GM04503 (cell line): ENCODE measurements at places on chromosomes 11 and 22.

- no peak for DNase-seq
Observed at GRCh38 chr11:100353083-100353482, 334.0 kb upstream of the ARHGAP42 start.

DNA sequence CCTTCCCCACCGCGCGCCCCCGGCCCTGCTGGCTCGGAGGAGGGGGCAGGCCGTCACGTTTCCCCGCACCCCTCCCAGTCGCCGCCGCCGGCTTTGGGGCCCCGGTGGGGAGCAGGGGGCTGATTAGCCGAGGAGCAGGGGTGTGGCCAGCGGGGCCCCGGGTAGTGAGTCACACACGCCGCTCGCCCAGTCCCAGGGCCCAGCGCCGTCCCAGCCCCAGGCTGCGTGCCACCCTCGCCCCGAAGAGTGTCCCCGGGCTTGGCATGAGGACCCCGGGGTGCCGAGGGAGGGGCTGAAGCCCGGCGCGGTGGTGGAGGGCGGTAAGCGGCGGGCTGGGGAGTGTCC is 34.4 kb downstream of the PRDM11 start:
- DNase-seq, result no peak

DNA sequence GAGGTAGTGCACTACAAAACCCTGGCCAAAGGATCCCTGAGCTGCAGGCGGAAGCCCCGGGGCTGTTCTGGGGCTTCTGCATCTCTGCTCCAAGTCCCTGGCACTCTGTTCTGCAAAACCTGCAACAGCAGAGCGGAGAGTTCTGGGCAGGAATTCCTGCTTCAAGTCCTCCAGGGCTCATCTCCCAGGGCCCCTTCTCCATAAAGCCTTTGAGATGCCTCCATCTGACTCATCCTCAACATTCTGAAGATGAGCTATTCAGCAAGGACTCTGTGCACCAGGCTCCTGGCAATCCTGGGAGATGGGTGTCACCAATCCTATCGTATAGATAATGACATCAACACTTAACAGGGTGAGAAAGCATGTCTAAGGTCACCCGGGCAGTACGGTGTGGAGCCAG is 19.3 kb downstream of the SYN3 start:
- no peak for DNase-seq

- DNase-seq, result no peak
Observed at GRCh38 chr11:108218912-108219783, 3.3 kb downstream of the NPAT start.

- DNase-seq, result no peak
Observed at GRCh38 chr22:44229331-44229730, 48.6 kb downstream of the PARVG start.

DNA sequence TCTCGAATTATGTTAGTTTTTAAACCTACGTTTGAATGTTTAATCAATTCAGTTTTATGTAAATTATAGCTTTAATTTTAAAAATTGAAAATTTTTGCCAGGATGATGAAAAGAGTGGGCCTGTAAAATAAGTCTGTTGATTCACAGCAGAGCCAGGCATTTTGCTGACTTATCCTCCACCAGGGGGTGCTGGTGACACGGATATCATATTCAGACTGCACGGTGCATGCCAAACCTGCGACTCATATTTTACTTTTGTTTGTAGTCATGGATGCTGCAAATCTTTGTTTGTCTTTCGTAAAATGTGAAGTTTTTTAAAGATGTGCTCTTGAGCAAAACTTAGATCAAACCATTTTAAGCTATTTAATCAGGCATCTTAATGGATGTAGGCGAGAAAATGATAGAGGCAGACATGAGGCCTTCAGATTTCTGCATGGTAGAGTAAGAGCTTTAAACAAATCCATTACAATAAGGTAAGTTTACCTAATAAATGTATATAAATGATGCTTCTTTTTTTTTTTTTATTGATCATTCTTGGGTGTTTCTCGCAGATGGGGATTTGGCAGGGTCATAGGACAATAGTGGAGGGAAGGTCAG is 3.6 kb upstream of the OR8B3 start:
- peak; percentile 45 for DNase-seq

DNA sequence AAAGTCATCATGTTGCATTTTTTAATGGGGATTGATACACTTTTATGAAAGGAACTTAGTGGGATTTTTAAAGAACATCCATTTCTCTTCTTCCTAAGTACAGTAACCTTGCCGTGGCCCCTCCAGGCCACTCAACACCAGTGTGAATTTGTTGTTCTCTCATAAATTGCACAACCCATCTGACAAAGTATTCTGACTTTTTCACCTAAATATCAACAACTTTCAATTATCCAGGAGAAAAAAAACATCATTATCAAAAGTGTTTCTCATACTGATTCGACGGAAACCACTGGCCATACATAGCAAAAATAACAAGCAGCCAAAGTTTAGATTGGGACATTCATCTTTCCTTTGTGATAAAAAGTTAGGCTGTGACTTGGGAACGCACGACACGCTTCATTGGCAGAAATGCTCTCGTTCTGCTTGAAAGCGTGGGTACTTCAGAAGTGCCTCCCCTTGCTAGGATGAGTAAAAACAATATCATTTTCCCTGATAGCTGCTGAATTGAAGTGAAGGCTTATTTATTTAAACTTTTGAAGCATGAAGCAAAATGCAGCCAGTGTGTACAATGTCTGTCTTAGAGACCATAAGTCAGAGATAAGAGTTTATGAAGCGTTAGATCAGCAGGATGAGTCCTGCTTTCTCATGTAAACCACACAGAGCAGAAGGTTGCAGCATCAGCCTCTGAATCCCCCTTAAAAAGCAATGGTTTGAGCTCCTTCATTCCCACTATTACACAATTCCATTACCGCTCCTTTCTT is 20.6 kb upstream of the EIF3M start:
- DNase-seq, result no peak

DNA sequence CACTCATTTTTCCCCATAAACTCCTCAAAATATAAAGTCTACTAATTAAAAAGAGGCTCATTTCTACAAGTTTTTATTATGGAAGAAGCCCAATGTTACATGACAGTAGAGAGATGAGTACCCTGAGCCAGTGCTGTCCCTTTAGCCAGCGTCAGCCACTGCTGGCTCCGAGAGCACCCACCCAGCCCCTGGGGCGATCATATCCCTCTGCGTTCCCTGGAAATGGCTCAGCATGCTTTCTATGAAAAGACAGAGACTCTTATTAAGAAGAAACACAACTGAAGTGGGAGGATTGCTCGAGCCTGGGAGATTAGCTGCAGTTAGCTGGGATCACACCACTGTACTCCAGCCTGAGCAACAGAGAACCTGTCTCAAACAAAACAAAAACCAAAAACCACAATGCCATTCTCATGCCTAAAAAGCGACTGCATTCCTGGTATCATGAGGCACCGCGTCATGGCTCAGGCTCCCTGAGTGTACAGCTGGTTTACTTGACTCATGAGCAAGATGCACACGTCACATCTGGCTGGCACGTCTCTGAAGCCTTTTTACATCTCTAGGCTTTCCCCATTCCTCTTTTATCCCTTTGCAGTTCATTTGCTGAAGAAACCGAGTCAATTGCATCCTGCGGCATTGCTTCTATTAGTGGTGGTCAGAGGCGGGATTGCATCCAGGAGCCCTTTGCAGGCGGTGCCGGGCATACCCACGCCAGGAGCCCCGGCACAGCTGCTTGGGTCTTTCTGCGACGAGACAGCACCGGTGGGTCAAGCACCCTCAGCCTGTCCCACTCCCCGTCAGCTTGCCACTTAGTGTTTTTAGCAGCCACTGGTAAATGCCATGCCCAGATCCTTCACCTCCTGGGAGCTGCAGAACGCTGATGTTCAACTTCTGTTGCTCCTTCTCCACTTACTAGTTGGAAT is 119.9 kb downstream of the CTTN start:
- peak; percentile 60 for DNase-seq

GRCh38 chr22:37563153-37564081 is 3.1 kb downstream of the CDC42EP1 start:
- DNase-seq, result peak; percentile 88

DNA sequence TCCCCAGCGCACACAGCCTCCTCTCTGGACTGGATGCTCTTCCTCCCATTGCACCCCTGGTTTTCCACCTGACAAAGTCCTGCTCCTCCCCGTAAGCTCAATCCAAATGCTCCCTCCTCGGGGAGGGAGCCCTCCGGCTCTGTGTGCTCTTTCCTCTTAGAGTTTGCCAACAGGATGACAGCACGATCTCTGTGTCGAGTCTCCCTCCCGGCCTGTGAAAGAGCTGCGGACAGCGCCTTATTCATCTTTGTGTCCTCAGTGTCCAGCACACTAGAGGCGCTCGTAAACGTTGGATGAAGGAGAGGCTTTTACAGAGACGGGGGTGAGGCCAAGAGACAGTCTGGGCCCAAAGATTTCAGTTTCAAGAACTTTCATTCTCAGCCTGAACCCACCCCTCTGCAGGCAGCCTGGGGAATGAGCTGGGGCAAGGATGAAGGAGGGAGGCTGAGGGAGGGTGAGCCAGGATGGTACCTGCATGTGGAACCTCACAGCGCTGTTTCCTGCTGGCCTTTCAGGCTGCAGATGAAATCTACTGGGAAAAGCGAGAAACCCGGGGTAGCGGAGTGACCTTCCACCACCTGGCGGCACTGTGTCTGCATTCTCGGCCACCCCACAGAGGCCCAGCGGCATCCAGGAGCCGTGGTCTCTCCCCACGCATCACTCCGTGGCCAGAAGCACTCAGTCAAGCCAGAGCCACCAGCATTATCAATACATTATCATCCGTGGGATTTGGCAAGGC is 8.5 kb upstream of the TMPRSS4 start:
- DNase-seq, result no peak

DNA sequence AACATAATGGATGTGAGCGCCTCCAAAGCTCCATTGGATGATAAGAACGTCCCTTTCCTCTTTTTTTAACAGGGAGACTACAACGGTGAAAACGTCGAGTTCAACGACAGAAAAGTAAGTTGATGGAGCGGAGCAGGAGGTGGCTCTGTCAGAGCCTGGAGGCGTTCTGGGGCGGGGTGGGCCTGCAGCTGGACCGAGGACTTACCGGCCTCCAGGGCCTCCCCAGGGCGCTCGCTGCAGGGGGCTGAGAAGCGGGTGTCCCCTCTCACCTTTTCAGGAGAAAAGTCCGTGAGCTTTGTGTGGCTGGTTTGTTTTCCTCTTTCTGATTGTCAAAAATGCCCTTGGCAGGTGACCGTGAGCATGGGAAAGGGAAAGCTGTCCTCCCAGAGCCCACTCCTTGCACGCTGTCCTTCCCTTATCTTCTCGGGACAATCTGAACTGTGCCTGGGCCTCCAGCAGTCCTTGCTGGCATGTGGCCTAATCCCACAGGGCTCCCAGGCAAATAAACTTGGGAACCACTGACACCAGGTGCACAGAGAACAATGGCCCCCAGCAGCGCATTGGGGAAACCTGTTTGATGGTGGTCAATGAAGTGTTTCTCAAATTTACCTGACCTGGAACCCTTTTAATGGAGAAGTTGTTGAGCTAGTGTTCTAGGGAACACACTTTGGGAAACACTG is 38.4 kb downstream of the ANO1 start:
- DNase-seq, result no peak

GRCh38 chr11:66011785-66012303 is at the start of gene CST6:
Gene CST6 (plus strand): TSS chr11:66012008. CDS start chr11:66012045, 37 bp downstream.
- no peak for DNase-seq

DNA sequence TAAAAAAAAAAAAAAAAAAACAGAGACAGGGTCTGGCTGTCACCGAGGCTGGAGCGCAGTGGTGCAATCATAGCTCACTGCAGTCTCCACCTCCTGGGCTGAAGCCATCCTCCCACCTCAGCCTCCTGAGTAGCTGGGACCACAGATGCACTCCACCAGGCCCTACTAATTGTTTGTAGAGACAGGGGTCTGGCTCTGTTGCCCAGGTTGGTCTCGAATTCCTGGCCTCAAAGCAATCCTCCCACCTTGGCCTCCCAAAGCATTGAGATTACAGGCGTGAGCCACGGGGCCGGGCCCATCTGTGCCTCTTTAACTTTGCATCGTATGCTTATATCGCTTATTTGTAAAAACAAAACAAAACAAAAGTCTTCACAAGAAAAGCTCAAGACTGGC is 3.1 kb downstream of the CPT1A start:
- no peak for DNase-seq

- no peak for DNase-seq
Observed at GRCh38 chr22:28395920-28396753, 283.5 kb downstream of the TTC28 start.

- no peak for DNase-seq
Observed at GRCh38 chr11:111937461-111937769, 272 bp downstream of the DIXDC1 start.

DNA sequence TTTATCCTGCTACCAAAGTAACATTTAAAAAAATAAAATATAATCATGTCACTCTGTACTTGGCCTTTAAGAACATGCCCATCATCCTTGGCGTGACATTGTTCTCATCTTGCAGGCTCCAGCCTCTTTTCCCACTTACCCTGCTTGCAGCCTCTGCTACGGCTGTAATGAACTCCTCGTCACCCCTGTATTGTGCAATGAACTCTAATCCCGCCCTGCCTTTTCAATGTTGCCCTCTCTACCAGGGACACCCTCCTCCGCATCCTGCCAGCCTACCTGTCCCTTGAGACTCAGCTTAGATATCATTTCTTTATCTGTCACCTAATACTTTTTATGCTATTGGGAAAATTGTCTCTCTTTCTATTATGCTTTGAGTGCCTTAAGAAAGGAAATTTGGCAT is 12.6 kb upstream of the MMP20 start:
- no peak for DNase-seq

GRCh38 chr11:47856186-47856585 is 8.0 kb upstream of the NUP160 start:
- no peak for DNase-seq

DNA sequence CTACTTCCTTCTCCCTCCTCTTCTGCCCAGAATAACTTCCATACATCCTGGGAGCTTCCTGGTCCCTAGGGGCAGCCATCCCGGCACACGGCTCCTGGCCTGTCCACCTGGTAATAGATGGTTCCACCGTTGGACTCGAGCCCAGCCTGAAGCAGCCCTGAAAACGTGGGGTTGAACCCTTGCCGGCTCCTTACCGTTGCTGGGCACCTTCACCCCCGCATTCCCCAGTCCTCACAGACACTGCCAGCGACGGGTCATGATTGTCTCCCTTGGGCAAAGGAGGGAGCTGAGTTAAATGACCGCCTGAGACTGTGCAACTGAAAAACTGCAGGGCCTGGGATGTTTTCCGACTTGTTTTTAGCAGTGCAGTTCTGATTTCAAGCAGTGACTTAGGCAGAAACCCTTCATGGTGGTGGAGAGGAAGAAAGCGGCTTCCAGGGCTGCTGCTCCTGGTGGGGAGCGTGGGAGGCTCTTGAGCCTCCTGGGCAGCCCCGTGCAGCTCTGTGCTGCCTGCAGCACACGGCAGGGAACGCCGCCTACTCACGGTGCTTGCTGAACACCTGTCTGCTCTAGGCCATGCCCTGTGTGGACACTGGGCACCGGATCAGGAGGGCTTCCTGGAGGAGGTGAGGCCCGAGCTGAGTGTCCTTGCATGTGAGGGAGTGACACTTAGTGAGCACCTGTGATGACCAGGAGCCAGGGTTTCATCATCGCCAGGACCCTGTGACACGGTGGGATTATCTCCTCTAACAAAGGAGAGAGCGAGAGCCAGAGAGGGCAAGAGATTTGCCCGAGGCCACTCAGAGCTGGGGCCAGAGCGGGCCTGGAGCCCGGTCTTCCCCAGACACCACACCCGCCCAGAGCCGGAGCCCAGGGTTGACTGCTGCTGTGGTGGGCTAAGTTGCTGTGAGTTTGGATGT is 77.4 kb downstream of the FBLN1 start:
- no peak for DNase-seq

GRCh38 chr11:94245121-94245520 is 59.3 kb upstream of the IZUMO1R start:
- DNase-seq, result no peak

- no peak for DNase-seq
Observed at GRCh38 chr11:7057641-7058040, 31.2 kb upstream of the RBMXL2 start.

GRCh38 chr11:64305691-64306562 is 603 bp downstream of the ESRRA start:
- no peak for DNase-seq
